Neural crest cell (in vitro differentiated cells): ENCODE measurements at places on chromosomes 1 and 21. TPM values are rescaled to one million over a fixed set of nuclear protein-coding genes. Genes with fewer than 3 reads are reported as not detected.

DNA sequence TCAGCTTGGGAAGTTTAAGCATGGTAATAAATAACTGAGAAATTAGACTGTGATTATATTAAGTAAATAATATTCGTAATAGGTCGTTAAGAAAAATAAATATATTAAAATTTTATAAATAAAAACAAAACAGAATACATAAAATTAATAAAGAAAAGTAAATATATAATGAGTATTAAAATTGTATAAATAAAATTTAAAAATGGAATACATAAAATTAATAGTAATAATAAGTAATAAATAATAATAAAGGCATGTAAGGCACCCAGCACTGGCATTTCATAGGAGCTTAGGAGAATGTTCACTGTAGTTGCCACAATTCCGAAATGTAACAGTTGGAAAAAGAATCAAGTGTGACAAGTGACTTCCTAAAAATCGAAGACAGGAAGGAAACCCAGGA lies 45.8 kb upstream of the FHAD1 start:
- peaks cover 51% of the 10 kb centered on the region for H3K4me1 ChIP-seq
- no peak overlapping the region for H3K4me3 ChIP-seq
- no peaks in the 10 kb centered on the region for H3K27me3 ChIP-seq
- H3K27ac ChIP-seq: no peak overlapping the region
- H3K36me3 ChIP-seq: no peaks in the 10 kb centered on the region

GRCh38 chr1:221527886-221528624 lies 213.8 kb downstream of the DUSP10 start:
- H3K27me3 ChIP-seq: peaks cover 28% of the 10 kb centered on the region
- no peaks in the 10 kb centered on the region for H3K4me1 ChIP-seq
- H3K4me3 ChIP-seq: no peak overlapping the region
- no peak for DNase-seq

- H3K4me3 ChIP-seq: no peak overlapping the region
- no peaks in the 10 kb centered on the region for H3K36me3 ChIP-seq
- H3K27ac ChIP-seq: no peak overlapping the region
- DNase-seq: no peak
- peaks cover 17% of the 10 kb centered on the region for H3K27me3 ChIP-seq
- no peaks in the 10 kb centered on the region for H3K4me1 ChIP-seq
Measured at GRCh38 chr1:90550626-90551406, 166.3 kb downstream of the BARHL2 start.

- H3K4me3 ChIP-seq: no peak overlapping the region
- H3K36me3 ChIP-seq: no peaks in the 10 kb centered on the region
- no peak for DNase-seq
- H3K27ac ChIP-seq: no peak overlapping the region
- no peaks in the 10 kb centered on the region for H3K27me3 ChIP-seq
Measured at GRCh38 chr1:65924471-65924870, 131.8 kb downstream of the PDE4B start.

GRCh38 chr1:230646710-230647302 lies 4.5 kb downstream of the COG2 start:
- peaks cover 15% of the 10 kb centered on the region for H3K36me3 ChIP-seq
- H3K4me3 ChIP-seq: peak overlapping the region; percentile 17
- DNase-seq: no peak
- H3K27me3 ChIP-seq: no peaks in the 10 kb centered on the region
- H3K27ac ChIP-seq: no peak overlapping the region

GRCh38 chr1:183758913-183759312 lies 46.0 kb upstream of the RGL1 start:
- no peaks in the 10 kb centered on the region for H3K27me3 ChIP-seq
- H3K4me3 ChIP-seq: no peak overlapping the region
- peaks cover 13% of the 10 kb centered on the region for H3K36me3 ChIP-seq
- H3K4me1 ChIP-seq: no peaks in the 10 kb centered on the region
- DNase-seq: no peak
- H3K27ac ChIP-seq: no peak overlapping the region

DNA sequence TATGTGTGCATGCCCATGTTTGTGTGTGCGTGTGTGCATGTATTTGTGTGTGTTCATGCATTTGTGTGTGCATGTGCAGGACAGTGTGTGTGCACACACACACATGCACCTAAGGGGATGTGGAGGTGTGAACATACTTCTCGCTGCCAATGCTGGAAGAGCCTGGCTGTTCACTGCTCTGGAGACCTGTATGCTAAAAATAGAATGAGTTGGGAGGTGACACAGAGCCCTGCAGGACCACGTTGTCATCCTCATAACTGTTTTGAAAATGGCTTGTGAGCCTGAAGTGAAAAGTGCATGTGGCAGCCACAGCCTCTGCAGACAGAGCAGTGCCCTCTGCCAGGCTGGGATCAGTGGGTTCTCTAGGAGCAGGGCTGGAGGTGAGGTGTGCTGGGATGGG lies 95.8 kb downstream of the AJAP1 start:
- DNase-seq: no peak
- peaks cover 3% of the 10 kb centered on the region for H3K36me3 ChIP-seq
- H3K27ac ChIP-seq: peak overlapping the region; percentile 62
- peaks cover 21% of the 10 kb centered on the region for H3K4me1 ChIP-seq
- no peak overlapping the region for H3K4me3 ChIP-seq

GRCh38 chr1:119181218-119181617 lies 40.8 kb upstream of the WARS2 start:
- H3K27ac ChIP-seq: no peak overlapping the region
- H3K27me3 ChIP-seq: no peaks in the 10 kb centered on the region
- H3K4me1 ChIP-seq: no peaks in the 10 kb centered on the region
- DNase-seq: no peak

GRCh38 chr21:27448960-27449359 lies 482.1 kb upstream of the ADAMTS5 start:
- no peaks in the 10 kb centered on the region for H3K27me3 ChIP-seq
- no peak overlapping the region for H3K27ac ChIP-seq
- no peak for DNase-seq
- no peaks in the 10 kb centered on the region for H3K36me3 ChIP-seq

GRCh38 chr21:34702341-34703170 lies 33.8 kb downstream of the CLIC6 start:
- no peak overlapping the region for H3K4me3 ChIP-seq
- H3K27me3 ChIP-seq: no peaks in the 10 kb centered on the region
- H3K4me1 ChIP-seq: peaks cover 10% of the 10 kb centered on the region
- no peak for DNase-seq
- no peak overlapping the region for H3K27ac ChIP-seq
- H3K36me3 ChIP-seq: no peaks in the 10 kb centered on the region

DNA sequence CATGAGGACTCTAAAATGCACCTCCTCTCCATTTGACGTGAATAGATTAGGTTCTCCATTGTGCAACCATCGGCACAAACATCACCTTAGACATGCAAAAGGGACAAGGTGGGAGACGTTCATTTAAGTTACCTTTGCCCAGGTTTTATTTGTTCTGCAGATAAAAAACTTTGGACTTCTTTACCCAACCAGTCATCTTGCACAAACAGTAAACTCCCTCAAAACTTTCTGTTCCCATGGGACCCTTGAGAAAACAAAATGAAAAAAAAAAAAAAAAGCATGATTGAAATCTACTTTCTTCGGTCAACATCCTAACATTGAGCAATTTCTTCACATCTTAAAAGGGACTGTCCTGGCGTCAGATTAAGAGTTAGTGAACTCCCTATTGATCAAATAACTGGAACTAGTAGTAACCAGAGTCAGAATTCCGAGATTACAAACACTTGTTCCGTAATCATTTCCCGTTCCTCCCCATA lies 31.4 kb upstream of the PROX1 start:
- H3K27ac ChIP-seq: no peak overlapping the region
- DNase-seq: no peak
- H3K4me3 ChIP-seq: no peak overlapping the region
- H3K36me3 ChIP-seq: no peaks in the 10 kb centered on the region
- no peaks in the 10 kb centered on the region for H3K4me1 ChIP-seq
- H3K27me3 ChIP-seq: no peaks in the 10 kb centered on the region

DNA sequence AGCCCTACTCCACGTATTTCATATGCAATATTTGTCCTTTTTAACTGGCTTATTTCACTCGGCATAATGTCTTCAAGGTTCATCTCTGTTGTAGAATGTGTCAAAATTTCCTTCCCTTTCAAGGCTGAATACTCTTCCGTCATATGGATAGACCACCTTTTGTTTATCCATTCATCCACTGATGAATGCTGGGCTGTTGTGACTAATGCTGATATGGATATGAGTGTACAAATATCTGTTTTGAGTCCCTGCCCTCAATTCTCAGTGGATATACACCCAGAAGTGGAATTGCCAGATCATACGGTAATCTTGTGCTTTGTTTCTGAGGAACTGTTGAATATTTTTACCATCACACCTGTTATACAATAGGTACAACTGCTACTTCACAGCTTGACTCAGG lies 155.2 kb upstream of the IRF2BP2 start:
- H3K36me3 ChIP-seq: no peaks in the 10 kb centered on the region
- H3K4me1 ChIP-seq: peaks cover 34% of the 10 kb centered on the region
- DNase-seq: no peak
- H3K27me3 ChIP-seq: no peaks in the 10 kb centered on the region
- no peak overlapping the region for H3K4me3 ChIP-seq

DNA sequence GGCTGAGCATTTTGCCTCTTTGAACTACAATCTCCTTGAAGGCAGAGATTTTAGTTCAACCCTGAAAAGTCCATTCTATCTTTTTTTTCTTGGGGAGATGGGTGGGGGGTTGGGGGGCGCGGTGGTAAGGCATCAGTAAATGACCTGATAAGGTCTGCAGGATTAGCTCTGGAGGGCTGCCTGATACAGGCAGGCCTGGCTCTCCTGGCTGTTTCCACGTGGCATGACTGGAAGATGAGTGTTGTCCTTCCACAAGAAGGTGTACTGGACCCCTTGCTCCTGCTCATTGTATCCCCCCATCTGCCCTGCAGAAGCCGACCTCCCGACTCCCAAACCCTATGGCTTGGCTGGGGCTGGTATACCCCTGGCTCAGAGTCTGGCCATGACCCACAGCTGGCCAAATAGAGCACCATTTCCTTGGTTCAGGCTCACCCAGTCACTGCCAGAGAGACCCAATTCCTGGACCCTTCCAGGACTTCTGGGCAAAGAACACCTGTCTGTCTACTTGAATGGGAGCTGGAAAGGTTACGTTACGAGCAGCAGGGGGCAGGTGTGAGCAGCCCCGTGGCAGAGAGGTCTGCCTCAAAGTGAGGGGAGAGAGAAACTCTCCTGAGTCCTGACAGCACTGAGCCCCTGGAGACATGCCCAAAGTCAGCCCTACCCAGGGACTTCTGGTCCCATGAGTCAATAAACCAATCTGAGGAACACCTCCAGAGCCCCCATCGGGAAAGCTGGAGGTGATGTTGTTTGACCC lies 17.0 kb downstream of the DHRS3 start:
- peaks cover 10% of the 10 kb centered on the region for H3K27me3 ChIP-seq
- H3K4me3 ChIP-seq: no peak overlapping the region
- no peaks in the 10 kb centered on the region for H3K36me3 ChIP-seq
- H3K27ac ChIP-seq: no peak overlapping the region
- no peak for DNase-seq

DNA sequence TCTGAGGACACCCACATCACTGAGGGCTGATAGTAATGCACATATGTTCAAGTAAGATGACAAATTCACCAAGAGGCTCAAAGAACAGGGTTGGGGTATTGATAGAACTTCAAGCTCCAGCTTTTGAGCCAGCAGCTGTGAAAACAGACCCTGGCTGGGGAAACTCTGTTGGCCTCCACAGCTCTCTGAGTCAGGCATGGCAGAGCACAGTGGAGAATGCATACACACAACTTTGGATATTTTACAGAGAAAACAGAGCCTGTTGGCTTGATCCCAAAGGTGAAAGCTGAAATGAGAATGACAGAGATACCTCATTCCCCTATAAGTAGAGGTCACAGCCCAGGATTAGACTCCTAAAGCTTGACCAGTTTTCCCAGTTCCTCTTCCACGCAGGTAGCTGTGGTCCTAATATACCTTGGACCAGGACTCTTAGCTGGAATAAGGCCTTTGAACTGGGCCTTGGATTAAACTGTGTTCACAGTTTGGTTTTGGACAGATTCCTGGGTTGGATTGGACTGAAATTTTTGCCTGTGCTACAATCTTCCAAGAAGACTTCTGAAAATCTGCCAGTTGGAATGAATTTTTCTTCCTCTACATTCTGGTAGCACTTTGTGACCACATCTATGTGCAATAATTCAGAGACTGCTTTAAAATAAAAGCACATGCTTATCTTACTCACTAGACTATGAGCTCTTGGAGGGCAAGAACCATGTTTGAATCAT lies 101.6 kb upstream of the HMGB4 start:
- peaks cover 3% of the 10 kb centered on the region for H3K27me3 ChIP-seq
- no peaks in the 10 kb centered on the region for H3K4me1 ChIP-seq

- H3K27me3 ChIP-seq: no peaks in the 10 kb centered on the region
- H3K4me1 ChIP-seq: peaks cover 42% of the 10 kb centered on the region
- H3K36me3 ChIP-seq: no peaks in the 10 kb centered on the region
- no peak overlapping the region for H3K27ac ChIP-seq
- no peak for DNase-seq
Measured at GRCh38 chr1:174023440-174023839, 1.3 kb upstream of the RC3H1 start.

DNA sequence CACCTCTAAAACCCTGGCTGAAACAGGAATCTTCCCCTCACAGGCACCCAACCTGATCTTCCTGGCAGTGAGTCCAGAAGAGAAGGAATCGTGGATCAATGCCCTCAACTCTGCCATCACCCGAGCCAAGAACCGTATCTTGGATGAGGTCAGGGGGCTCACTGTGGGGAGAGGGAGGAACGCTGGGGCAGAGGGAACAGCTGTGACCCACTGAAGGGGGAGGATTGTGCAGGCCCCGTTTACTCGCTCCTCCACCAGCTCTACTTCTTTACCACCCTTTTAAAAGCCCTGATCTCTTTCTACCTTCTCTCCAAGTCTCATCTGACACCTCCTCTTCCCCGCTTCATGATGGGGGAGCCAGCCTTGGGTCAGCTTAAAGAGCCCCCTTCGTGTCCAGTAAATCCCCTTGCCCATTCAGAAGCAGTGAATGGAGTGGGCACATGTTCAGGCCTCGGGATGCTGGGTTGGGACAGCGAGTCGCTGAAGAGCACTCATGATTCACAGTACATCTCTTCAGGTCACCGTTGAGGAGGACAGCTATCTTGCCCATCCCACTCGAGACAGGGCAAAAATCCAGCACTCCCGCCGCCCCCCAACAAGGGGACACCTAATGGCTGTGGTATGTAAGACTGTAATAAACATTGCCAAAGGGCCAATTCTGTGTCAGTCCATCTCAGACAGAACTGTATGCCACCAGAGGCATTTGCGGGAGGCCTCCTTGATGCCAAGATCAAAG lies 7.3 kb downstream of the PLEKHO1 start:
- peaks cover 50% of the 10 kb centered on the region for H3K4me1 ChIP-seq
- H3K27ac ChIP-seq: no peak overlapping the region
- H3K4me3 ChIP-seq: no peak overlapping the region
- DNase-seq: no peak
- H3K27me3 ChIP-seq: no peaks in the 10 kb centered on the region

The CRYZL1 gene
- 51.9 and 55.8 TPM in 2 replicates for total RNA-seq

The MTMR11 gene
- total RNA-seq: 4.5 and 6.3 TPM in 2 replicates

The IFNLR1 gene
- total RNA-seq: 0.11 and 0.21 TPM in 2 replicates

The WNT3A gene
- total RNA-seq: not detected in 2 replicates

The LCE3E gene
- total RNA-seq: not detected in 2 replicates

The ELAPOR1 gene
- 0.64 and 0.70 TPM in 2 replicates for total RNA-seq

The MUL1 gene
- 26.5 and 27.6 TPM in 2 replicates for total RNA-seq

The FCRL4 gene
- not detected in 2 replicates for total RNA-seq
